ENCODE measurements at places on chromosomes 7 and 10. TPM values are rescaled to one million over a fixed set of nuclear protein-coding genes. Genes with fewer than 3 reads are reported as not detected.

- DNase-seq, result no peak
Observed at GRCh38 chr10:1050145-1050544, 1.2 kb upstream of the IDI1 start.

- no peak for DNase-seq
Observed at GRCh38 chr10:101563007-101563406, 25.1 kb downstream of the POLL start.

DNA sequence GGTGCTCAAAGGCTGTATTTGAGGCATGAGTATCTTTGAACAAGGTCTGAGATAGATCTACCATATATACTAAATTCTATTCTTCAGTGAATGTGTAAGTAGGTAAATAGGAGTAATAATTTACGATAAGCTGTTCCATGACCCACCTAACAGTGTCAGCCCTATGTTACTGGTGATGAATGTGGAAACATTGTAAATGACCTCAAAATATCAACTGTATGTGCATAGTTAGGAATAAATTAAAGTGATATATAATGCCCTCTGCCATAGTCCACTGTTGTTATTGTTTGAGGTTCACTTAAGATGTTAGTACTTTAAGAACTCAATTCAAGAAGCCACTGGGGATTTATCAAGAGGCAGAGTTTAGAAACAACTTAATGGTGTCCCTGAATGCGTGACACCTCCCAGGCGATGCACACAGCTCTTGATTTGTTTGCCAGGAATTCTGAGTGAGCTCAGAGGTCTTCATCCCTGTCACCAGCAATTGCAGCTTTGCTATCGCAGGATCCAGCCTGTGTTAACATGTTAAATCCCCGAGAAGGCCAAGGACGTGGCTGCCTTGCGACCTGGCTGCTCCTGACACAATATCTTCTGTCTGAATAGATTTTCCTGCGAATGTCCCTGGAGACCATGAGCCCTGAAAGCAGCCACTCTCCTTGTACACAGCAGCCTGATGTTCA is 104.9 kb downstream of the KLF6 start:
- DNase-seq, result no peak

- peak; percentile 70 for DNase-seq
Observed at GRCh38 chr10:3248526-3249306, 76.1 kb upstream of the PITRM1 start.

DNA sequence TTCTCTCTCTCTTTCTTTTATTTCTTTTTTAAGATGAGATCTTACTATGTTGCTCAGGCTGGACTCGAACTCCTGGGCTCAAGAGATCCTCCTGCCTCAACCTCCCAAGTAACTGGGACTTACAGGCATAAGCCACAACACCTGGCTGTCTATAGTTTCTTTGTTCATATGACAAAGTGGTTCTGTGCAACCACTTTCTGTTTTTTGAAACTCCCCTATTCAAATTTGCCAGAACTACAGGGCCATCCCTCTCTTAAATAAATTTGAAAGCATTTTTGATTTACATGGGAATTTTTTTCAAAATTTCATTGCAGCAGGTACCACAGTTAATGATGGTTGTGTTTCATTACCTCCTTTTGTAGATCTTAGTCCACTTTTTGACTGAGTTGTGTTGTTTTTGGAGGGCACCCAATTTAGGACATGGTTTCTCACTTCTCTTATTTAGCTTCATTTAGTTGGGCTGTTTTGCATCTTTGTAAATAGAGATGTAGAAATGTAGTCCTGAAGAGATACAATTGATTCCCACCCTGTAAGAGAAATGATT is 119.2 kb downstream of the LRRC4 start:
- no peak for DNase-seq

GRCh38 chr7:156104501-156105336 is 292.5 kb upstream of the SHH start:
- DNase-seq, result no peak

DNA sequence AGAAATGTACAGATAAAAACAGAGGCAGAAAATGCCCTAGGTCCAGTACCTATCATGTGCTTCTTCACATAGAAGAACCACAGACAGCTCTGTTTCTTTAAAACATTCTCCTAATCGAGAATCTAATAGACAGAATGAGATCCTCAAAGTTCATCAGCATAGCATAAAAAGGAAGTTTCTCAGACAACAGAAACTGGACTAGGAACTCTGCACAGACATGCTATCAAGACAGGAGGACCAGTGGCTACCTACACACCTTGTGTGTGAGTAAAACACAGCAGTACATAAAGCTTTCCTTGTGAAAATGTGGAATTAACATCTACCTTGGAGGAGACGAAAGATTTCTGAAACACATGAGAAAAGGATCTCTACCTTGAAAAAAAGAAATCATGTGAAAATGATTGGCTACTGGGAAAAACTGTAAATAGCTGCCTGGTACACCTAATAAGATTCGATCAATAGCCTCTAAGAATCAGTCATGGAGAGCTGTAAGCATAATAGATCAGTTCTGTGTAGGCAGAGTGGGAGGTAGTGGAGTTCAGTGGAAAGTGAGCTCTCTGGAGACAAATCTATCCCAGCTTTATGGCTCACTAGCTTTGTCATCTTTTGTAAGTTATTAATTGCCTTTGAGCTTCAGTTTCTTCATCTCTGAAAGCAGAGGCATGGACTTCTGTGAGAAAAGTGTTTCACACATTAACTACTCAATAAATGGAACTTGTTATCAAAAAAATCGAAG is 26.7 kb downstream of the ELAPOR2 start:
- no peak for DNase-seq

- DNase-seq, result no peak
Observed at GRCh38 chr10:62907470-62908212, 91.5 kb upstream of the EGR2 start.

GRCh38 chr7:1246871-1247526 is 14.3 kb downstream of the UNCX start:
- DNase-seq, result no peak

DNA sequence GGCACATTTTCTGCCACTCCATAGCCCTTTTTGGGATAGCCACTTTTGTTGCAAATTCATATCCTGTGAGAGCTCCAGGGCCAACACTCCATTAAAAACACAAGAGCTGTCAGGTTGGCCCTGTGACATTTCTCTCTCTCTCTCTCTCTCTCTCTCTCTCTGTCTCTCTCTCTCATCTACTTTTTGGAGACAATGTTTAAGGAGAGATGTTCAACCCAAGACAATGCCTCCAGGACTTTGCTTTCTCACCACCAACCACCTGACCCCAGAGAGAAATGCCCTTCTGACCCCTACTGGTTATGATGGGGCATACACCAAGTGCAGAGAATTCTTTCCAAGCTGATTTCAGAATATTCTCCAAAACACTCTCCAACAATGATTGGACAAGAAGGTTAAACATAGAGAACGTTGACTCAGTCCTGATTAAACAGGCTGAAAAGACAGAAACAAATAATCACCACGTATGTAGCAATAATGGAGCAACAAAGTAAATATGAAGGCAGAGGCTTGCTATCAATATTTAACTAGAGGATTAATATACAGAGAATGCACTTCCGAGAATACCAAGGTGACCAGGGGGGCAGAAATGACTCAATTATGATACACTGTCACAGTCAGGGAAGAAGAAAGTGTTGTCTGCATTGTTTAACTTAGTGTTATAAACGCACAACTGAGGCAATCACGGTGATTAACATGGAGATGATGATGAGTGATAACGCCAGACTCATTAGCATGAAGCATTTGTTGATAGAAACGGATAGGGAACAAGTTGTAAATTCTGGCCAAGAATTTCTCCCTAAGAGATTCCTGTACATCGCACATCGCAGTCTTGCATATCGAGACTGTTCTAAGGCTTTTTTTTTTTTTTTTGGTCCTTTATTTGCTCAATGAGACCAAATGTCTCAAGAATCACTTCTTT is 178.5 kb downstream of the NRP1 start:
- peak; percentile 99 for DNase-seq

- DNase-seq, result no peak
Observed at GRCh38 chr7:16916738-16917137, 35.0 kb upstream of the AGR3 start.

DNA sequence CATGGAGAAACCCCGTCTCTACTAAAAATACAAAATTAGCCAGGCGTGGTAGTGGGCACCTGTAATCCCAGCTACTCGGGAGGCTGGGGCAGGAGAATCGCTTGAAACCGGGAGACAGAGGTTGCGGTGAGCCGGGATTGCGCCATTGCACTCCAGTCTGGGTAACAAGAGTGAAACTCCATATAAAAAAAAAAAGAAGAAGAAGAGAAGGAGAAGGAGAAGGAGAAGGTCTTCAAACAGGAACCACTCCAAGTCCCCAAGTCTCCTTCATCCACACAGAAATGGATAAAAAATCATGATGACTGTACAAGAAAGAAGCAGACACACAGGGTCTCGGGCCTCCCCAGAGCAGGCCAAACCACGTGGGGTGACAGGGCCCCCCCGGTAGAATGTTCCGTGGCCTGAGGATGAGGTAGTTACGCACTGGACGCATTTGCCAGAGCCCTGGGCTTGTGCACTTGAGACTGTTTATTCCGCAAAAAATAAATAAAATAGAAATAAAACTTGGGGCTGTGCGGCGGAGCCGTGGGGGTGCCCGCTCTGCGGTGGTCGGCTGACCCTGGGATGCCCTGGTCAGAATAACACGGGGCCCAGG is 15.8 kb downstream of the VENTX start:
- DNase-seq, result no peak

GRCh38 chr10:86402283-86402941 is 35.8 kb upstream of the GRID1 start:
- no peak for DNase-seq

DNA sequence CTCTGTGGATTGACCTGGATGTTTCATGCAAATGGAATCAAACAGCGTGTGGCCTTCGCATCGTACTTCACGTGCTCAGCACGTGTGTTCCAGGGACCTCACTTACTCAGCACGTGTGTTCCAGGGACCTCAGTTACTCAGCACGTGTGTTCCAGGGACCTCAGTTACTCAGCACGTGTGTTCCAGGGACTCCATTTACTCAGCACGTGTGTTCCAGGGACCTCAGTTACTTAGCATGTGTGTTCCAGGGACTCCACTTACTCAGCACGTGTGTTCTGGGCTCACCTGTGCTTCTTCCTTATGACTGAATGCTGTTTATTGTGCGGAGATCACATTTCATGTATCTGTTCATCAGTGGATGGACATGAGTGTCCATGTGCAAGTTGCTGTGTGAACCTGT is 22.0 kb downstream of the INPP5A start:
- DNase-seq, result no peak

DNA sequence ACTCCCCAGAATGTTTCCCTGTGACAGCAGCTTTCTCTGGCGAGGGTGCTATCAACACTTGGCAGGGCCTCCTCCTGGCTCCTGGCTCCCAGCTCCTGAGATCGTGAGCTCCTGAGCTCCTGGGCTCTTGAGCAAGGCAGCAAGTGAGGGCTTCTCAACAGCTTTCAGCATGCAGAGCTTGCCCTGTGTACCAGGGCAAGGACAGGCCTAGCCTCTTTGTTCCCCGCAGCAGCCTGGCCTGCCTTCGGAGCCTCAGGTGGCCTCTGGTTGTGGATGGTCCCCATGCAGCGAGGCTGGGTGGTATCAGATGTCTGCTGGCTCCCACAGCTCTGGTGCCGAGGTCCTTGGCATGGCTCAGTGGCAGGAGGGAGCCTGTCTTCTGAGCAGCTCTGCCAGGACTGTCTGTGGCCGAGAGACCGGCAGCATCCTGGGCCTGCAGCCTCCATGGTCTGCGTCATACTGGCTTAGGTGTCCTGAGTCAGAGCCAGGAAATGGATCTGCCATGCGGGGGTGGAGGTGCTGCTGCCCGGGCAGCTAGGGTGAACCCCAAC is 44.2 kb downstream of the ZMIZ1 start:
- peak; percentile 31 for DNase-seq

DNA sequence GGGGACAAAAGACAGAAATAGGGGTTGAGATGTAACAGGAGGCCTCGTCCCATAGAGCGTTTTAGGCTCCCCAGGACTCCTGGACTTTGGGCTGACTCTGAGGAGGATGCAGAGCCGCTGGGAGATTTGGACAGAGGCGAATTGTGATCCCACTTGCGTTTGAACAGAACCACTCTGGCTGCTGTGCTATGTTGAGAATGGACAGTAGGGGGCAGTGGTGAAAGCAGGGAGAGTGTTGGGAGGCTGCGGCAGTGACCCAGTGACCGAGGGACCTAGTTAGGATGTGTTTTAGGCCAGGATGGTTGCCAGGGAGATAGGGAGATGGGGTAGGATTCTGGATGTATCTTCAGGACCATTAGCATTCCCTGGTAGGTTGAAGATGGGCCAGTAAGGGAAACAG is 271.6 kb downstream of the CCDC3 start:
- DNase-seq, result no peak

- DNase-seq, result no peak
Observed at GRCh38 chr7:37923996-37924395, 3.6 kb downstream of the EPDR1 start.

DNA sequence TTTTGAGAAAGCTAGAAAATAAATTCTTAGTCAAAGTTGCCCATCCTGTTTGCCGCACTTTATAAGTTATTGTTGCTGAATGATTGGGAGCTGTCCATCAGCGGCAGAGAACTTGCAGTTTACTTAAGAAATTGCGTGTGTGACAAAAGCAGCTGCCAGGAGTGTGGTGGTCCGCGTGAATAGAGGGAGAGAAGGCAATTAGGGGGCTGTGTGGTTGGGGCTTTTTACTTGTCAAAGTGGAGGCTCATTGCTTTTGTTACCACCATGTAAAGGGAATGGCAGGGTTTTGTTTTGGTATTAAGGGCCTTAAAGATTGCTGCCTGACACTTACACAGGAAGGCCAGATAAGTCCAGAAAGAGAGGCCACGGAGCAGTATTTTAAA is 177.8 kb downstream of the TCF7L2 start:
- DNase-seq, result no peak

DNA sequence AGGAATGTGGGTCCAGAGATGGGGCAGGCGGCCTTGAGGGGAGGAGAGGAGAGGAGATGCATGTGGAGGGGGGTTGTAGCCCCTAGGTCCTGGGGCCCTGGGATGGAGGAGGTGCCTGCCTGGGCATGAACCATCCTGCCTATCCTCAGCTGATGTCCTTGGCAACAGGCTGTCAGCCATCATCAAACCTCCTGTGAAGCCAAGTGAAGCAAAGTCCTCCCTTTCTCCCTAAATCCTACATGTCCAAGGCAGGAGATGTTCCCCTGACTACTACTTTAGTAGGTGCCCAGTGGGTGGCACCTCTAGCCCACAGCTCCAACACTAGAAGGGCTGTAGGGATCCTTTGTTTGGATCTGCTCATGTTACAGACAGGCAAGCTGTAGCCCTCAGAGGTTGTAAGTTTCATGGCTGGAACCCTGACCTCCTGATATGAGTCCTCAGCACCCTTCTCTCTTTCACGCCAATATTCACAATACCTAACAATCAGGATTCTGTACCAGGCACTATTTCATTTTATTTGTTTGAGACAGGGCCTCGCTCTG is 66.6 kb upstream of the SYPL1 start:
- no peak for DNase-seq

ZMIZ2 gene
- total RNA-seq, result 31.3 TPM

CALCR gene
- not detected for total RNA-seq

AZGP1 gene
- total RNA-seq, result not detected

C10orf67 gene
- total RNA-seq, result 0.43 TPM

TLX1 gene
- not detected for total RNA-seq

AKAP9 gene
- total RNA-seq, result 12.2 TPM

WDR86 gene
- total RNA-seq, result 0.07 TPM

GDF2 gene
- total RNA-seq, result not detected

MYH16 gene
- total RNA-seq, result 1.4 TPM

ANKRD61 gene
- total RNA-seq, result not detected

ASB4 gene
- total RNA-seq, result not detected

TMEM178B gene
- total RNA-seq, result 8.6 TPM
